PC-3 (cell line): ENCODE measurements at places on chromosomes 1 and 21.

- DNase-seq, result no peak
Observed at GRCh38 chr21:37300114-37300751, 33.1 kb upstream of the VPS26C start.

DNA sequence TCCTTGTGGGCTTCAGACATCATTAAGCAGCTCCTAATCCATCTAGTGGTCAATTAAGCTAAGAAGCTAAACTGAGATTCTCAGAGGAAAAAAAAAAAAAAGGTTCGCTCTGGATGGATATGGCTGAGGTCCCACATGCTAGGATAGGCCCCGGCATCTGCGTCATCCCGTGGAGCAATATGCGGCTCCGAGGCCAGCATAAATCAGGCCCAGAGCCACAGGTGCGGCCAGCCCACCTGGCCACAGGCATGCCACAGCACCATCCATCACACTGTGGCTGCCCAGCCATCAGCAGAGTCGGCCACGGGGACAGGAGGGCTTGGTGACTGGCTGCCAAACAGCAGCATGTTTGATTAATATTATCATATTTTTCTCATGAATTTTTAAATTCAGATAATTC, 106.9 kb upstream of the TIAM1 start:
- no peak for DNase-seq

- no peak for DNase-seq
Observed at GRCh38 chr21:34945288-34945687, 103.8 kb downstream of the RUNX1 start.

DNA sequence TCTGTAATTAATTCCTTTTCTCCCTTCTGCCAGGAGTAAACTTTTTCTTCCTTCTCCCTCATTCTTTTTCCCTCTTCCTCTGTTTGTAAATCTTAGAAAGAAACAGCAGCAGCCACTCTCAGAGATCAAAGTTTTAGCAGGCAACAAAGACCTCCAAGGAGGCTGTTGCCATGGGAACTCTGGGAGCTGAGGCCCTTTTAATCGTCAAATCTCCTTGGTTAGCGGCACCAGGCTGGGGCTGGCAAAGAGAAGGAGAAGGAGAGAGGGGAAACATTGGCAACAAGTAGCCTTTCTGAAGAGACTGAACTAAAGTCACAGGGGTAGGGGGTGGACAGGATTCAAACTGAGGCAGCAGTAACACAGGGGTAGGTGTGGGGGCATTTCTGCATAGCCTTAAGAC, 25.2 kb downstream of the ILDR2 start:
- no peak for DNase-seq

- DNase-seq, result no peak
Observed at GRCh38 chr1:6969762-6970161, 184.5 kb downstream of the CAMTA1 start.

- DNase-seq, result no peak
Observed at GRCh38 chr1:58802640-58803399, 19.0 kb upstream of the JUN start.

DNA sequence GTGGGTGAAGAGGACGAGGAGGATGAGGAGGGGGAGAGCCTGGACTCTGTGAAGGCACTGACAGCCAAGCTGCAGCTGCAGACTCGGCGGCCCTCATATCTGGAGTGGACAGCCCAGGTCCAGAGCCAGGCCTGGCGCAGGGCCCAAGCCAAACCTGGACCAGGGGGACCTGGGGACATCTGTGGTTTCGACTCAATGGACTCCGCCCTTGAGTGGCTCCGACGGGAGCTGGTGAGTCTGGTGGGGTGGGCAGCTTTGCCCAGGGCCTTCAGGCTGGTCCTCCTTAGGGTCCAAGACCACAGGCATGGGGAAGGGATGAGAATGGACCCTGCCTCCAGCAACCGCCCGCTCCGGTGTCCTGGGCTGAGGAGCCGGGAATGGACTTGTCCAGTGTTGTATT, 430 bp downstream of the FAM167B start:
- no peak for DNase-seq
